ENCODE measurements at places on chromosomes 5 and 9. TPM values are rescaled to one million over a fixed set of nuclear protein-coding genes. Genes with fewer than 3 reads are reported as not detected.
A peak's percentile ranks its signal among the peaks of the same experiment; 100 is the strongest.

The MAP1B gene
- 149 TPM for total RNA-seq

The LCN10 gene
- total RNA-seq, result not detected

The GDF9 gene
- total RNA-seq, result not detected

The PCDHB2 gene
- 4.9 TPM for total RNA-seq

The WDR38 gene
- not detected for total RNA-seq

The SLC34A3 gene
- not detected for total RNA-seq

The PCA3 gene
- not detected for total RNA-seq

The SLC28A3 gene
- not detected for total RNA-seq

The CD180 gene
- not detected for total RNA-seq

GRCh38 chr5:171524466-171524865, 105.0 kb downstream of the FGF18 start:
- no peak for DNase-seq

GRCh38 chr5:77874691-77875090, 98.6 kb upstream of the TBCA start:
- DNase-seq, result no peak

DNA sequence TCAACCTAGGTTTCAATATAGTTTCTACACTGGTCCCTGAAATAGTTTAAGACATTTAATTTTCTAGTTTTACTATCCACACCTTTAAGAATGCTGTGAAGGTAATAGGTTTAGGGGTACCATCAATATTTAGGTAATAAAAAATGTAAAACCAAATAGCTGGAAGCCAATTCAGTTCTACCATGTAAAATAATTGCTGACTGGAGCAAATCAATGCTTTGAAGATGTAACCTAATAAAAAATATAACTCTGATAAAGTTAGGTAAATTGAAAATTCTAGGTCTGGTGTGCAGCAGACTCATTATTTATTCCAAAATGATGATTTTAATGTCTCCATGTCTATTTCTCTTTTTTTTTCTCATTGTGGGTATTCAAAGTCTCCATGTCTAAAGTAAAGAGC, 21.8 kb downstream of the CDH6 start:
- no peak for DNase-seq

GRCh38 chr5:149636861-149637246, 55.6 kb downstream of the ARHGEF37 start:
- peak; percentile 90 for DNase-seq

GRCh38 chr5:135631391-135631790, 52.6 kb upstream of the CXCL14 start:
- no peak for DNase-seq

- no peak for DNase-seq
Measured at GRCh38 chr9:78923966-78924659, 627.2 kb downstream of the PSAT1 start.

- DNase-seq, result no peak
Measured at GRCh38 chr9:37796232-37796631, 4.4 kb upstream of the DCAF10 start.

- DNase-seq, result peak; percentile 95
Measured at GRCh38 chr5:34598177-34598794, 57.8 kb upstream of the RAI14 start.

GRCh38 chr5:66232706-66233445, 88.8 kb downstream of the SREK1 start:
- DNase-seq, result no peak

GRCh38 chr9:68619072-68619471, 78.4 kb upstream of the TMEM252 start:
- DNase-seq, result no peak

GRCh38 chr5:112738191-112738560, 491 bp downstream of the APC start:
- peak; percentile 57 for DNase-seq

- DNase-seq, result peak; percentile 95
Measured at GRCh38 chr9:132214027-132214622, 52.3 kb downstream of the NTNG2 start.

GRCh38 chr5:157816682-157817386, 42.1 kb downstream of the CLINT1 start:
- DNase-seq, result peak; percentile 39

GRCh38 chr5:15105799-15106393, 234.3 kb upstream of the ANKH start:
- peak; percentile 70 for DNase-seq

DNA sequence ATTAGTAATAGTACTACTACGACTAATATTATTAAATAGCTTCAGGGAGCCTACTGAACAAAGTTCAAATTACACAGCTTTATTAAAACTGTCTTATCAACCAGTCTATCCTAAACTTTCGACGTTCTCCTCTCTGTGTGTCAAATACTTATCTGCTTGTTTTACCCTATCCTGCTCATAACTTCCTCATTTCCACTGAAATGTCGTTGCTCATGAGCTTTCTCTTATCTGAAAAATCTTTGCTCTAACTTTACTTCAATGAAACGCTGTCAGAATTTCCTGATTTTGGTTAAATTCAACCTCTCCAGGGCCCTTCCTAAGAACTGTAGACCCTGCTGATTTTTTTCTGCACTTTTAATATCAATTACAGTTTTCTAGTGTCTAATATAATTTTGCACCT, 1431.0 kb upstream of the WWC1 start:
- no peak for DNase-seq

GRCh38 chr9:86642721-86643120, 288.5 kb upstream of the TUT7 start:
- no peak for DNase-seq

DNA sequence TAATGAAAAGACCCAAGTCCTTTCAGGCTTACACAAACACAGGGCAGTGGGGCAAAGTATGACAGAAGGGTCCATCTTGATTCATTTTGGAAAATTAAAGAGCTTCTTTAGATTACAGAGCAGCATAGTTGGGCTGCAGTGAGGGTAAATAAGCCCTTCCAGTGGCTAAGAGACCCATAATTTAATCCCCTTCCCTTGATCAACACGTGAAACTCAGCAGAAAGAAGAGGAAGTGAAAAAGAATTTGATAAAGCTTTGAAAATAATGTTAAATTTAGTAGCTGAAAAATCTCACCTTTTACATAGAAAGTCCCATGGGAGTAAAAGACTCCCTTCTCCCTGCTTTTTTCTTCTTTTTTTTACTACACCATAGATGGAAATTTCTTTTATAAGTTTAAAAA, 87.6 kb downstream of the FREM1 start:
- no peak for DNase-seq

- no peak for DNase-seq
Measured at GRCh38 chr5:171149333-171149732, 159.7 kb upstream of the TLX3 start.

GRCh38 chr9:127629468-127630081, 17.5 kb downstream of the STXBP1 start:
- DNase-seq, result peak; percentile 6

GRCh38 chr9:98807814-98808195, 335 bp downstream of the GALNT12 start:
- peak; percentile 55 for DNase-seq

DNA sequence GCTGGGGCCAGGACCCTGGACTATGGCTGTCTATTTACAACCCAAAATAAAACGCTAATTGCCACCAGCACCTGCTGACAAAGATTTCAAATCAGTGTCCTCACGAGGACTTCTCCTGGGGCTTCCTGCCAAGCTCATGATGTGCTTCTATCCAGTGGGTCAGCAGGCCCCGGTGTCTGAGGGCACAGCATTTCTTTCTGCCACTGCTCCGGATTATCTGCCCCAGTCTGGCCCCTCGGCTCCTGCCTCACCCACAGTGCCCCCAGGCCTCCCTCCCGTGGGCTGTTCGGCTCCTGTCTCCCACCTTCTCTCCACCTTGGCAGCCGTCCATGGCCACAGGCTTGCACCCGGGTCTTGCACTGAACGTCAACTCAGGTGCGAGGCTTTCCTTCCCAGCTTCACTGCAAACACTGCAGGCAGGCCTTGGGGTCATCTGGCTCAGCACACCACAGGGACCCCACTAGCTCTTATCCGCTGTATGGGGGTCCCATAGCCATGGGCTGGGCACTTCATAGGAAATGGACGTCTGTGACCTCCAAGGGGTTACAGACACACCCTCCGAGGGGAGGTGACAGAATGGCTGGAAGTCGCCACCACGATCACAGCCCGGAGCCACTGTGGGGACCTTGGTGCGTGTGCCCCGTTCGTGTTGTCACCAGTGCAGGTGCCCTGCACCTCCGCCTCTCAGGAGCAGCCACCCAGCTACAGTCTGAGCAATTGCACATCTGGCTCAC, 43.8 kb upstream of the FCN1 start:
- no peak for DNase-seq

GRCh38 chr5:171330021-171330420, 21.0 kb downstream of the TLX3 start:
- DNase-seq, result no peak

DNA sequence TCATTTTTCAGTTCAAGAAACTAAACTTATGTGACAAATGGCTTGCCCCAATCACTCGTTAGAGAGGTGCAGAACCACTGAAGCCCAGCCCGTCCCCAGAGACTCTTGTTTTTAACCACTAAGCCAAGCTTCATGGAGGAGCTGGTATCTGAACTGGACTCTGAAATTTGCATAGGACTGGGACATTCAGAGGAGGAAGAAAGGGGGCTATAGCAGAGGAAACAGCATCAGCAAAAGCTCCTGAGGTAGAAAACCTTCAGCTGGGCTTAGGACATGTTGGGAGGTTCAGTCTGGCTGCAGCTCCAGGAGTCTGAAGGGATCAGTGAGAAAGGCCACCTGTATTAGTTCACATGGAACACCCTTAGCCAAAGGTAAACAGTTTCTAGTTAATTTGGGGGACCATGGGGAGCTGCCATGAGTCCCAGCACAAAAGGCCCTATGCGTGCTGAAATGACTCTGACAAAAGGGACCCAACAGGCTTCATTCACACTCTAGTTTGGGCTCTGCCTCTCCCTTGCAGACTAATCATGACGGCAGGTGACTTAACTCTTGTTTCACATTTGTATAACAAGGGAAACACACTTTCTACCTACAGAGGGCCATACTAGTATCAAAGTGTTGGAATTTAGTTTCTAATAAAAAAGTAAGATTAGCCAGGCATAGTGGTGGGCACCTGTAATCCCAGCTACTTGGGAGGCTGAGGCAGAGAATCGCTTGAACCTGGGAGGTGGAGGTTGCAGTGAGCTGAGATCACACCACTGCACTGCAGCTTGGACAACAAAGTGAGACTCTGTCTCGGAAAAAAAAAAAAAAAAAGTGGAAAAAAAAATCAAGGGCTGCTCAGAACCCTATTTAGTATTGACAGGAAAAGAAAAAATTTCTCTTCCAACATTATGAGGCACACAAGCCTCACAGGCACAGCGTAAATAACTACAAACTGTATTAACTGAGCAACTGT, 10.2 kb downstream of the FBXO10 start:
- DNase-seq, result no peak

- DNase-seq, result peak; percentile 72
Measured at GRCh38 chr9:133505901-133506652, 18.7 kb downstream of the MYMK start.

All from GM23248 (cell line).